ENCODE measurements at places on chromosomes 2 and 18. TPM values are rescaled to one million over a fixed set of nuclear protein-coding genes. Genes with fewer than 3 reads are reported as not detected.

TUBB8B gene
- polyA plus RNA-seq: not detected

KCNF1 gene
- polyA plus RNA-seq: not detected

SESTD1 gene
- 65.4 TPM for polyA plus RNA-seq

WNT6 gene
- 0.44 TPM for polyA plus RNA-seq

DHRS9 gene
- 2.0 TPM for polyA plus RNA-seq

- DNase-seq: no peak
Observed at GRCh38 chr2:159086342-159086741, 117.9 kb downstream of the TANC1 start.

GRCh38 chr2:60354713-60355112 lies 198.7 kb downstream of the BCL11A start:
- DNase-seq: no peak

GRCh38 chr2:165561516-165561915 lies 92.0 kb downstream of the CSRNP3 start:
- no peak for DNase-seq

DNA sequence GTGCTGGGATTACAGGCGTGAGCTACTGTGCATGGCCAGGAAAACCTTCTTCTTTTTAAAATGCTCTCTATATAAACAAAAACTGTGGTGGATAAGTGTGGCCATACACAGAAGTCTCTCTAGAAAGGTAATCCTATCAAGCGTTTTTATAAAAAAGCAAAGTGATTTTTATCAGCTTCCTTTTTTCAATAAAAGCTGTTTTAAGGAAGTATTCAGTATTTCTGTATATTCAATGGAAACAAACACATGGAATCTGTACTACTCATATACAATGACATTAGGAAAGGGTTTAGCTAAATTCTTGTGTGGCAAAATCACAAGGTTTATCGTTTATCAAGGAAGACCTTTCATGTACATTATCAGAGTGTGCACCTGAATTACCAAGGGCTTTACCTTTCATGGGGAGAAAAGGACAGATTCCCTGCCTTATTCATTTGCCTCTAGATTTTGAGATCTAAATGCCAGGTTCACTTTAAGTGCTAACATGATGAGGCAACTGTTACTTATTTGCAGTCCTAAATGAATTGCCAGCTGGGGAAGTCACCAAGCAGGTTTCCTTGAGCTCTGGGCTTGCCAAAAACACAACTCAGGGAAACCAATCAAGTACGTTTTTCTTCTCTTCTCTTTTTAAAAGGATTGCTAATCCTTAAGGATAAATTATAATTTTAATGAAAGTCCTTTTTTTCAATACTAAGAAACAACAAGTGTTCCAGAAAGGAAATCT lies 70.8 kb downstream of the RTN4 start:
- DNase-seq: no peak

GRCh38 chr18:27493182-27493581 lies 308.1 kb upstream of the CHST9 start:
- DNase-seq: no peak

- DNase-seq: no peak
Observed at GRCh38 chr18:50807176-50807575, 12.6 kb downstream of the MRO start.

GRCh38 chr2:65746931-65747675 lies 314.7 kb upstream of the SPRED2 start:
- no peak for DNase-seq

DNA sequence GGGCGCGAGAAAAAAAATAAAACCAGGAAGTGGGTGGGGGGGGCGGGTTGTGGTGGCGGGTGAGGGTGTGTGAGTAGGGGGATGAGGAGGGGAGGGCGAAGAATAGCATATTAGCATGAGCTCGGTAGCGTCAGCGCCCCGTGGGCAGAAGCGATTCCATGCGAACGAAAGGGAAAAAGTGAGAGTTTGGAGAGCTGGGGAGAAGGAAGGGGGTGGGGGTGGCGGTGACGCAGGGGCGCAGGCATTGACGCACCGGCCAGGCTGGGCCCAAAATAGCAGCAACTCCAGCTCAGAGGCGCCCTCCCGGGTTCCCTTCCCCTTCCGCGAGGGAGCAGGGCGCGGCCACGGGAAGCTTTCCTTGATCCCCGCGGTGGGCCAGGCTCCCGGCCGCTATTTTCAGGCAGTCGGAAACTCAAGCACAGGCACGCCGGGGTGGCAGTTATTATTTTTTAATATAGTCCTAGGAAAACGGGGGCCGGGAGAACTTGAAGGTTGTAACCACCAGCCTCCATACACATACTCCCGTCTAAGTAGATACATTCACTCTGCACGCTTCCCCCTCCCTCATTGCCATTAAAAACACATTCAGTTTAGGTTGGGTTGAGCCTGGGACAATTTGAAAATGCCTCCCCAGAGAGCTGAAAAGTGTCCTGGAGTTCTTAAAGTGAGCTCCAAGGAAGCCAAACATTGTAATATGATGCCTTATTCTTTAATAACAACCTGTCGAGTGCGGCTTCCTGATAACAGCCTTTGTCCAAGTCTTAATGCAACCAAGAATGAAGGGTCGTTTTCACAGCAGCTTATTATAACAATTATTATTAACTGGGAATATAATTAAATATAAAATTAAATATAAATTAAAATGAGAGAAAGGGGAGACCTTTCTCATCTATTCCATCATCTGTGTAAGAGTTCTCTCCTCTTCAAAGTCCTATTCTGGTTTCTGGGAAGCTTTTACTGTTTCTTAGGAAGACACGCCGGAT lies 2.3 kb upstream of the NR4A2 start:
- peak; percentile 85 for DNase-seq

- DNase-seq: no peak
Observed at GRCh38 chr18:58449464-58449863, 179.4 kb downstream of the ALPK2 start.

- DNase-seq: no peak
Observed at GRCh38 chr18:47985866-47986265, 55.4 kb upstream of the SMAD2 start.

- DNase-seq: no peak
Observed at GRCh38 chr2:144079803-144080202, 440.1 kb downstream of the ZEB2 start.
